ENCODE measurements at places on chromosomes 5 and 9. TPM values are rescaled to one million over a fixed set of nuclear protein-coding genes. Genes with fewer than 3 reads are reported as not detected.
A peak's percentile ranks its signal among the peaks of the same experiment; 100 is the strongest.

GRCh38 chr9:79574136-79574535, 2.4 kb downstream of the TLE4 start:
- no peak for DNase-seq

- no peak for DNase-seq
Measured at GRCh38 chr5:92206681-92207080, 823.6 kb upstream of the ARRDC3 start.

KCNV2 gene
- total RNA-seq, result not detected

PHYKPL gene
- total RNA-seq, result 14.9 TPM

DNA sequence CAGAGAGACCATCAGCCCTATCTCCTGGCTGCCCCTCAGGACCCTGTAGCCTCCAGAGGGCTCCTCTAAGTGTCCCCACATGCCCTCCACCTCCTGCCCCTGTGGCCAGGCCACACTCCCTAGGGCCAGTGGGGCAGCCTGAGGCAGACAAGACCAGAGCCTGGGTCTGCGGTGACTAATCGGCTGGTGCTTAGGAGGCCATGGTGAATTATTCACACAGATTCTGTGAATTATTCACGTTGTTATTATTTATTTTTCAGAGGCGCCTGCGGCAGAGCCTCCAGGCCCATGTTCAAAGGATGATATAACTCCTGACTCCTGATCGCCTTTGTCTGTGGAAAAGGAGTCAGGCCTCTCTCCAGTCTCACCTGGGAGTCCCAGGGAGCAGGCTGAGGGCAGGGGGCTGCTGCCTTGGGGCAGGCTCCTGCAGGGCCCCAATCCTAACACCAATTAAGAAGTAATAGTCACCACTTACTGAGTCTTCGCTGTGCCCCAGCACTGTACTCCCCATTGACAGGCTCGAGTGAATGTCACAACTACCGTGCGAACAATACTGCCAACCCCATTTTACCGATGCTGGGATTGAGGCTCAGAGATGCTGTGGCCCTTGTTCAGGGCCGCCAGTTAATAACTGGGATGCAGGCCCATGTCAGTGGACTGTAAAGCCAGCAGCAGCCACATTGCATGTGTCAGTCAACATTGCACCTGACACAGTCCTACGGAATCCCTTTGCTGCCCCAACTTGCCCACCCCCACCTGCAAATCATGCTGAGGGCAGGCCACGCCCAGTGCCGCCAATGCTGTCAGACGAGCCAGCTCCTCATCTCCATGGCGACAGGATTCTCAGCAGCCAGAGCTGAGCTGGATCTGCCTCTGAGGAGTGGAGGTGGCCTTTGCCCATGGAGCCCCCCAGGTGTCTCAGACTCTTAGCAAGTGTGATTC, 94.9 kb downstream of the PCDH1 start:
- peak; percentile 50 for DNase-seq

All from epithelial cell of proximal tubule (primary cell).